ENCODE measurements at places on chromosomes 13 and 19.

- no peak for DNase-seq
Measured at GRCh38 chr13:40186041-40186440, 480.4 kb downstream of the FOXO1 start.

DNA sequence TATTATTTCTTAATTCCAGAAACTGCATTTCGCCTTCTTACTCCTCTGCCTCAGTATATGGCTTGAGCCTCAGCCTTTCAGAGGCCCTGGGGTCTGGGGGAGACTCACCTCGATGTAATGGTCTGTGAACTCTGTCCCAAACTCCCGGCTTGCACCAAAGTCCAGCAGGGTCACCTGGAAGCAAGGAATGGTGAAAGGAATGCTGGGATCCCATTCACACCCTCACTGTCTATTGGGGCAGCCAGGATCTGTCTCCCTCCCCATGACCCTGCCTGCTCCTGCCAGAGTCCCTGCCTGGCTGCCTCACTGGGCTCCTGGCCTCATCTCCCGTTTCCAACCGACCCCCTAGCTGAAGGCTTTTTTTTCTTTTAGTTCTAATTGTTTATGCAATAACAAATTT lies 5.4 kb upstream of the NUMBL start:
- DNase-seq: no peak

GRCh38 chr19:35109395-35110112 lies 6.1 kb upstream of the FXYD3 start:
- DNase-seq: no peak

- DNase-seq: no peak
Measured at GRCh38 chr19:41554907-41555306, 21.1 kb upstream of the CEACAM21 start.

GRCh38 chr19:1253514-1254080 lies 5.2 kb downstream of the MIDN start:
- no peak for DNase-seq

DNA sequence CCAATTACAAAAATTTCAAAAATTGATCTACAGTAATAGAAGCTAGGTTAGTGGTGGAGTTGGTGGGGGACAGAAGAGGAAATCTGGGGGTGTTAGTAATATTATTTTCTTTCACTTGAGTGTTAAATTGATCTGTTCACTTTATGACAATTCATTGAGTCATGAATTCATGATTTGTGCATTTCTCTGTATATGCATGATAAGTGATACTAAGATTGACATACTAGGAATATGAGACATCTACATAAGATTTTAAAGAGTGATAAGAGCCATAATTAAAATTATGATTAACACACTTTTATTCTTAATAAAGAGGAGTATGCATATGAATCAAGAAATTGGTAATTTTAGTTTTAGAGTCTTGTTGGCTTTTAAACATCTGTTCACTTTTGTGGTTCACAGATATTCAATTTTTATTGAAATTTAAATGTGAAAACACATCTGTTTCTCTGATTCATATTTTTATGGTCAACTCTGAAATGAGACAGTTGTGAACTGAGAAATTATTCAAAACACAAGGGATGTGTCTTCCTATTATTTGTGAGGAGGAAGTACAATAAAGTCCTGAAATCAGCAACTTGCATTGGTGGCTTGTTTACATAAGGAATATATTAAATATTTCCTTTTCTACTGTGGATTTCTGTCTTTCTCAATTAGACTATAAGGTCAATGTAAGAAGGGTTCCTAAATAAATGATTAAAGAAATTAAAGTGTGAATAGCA lies 196.5 kb downstream of the ITGBL1 start:
- DNase-seq: no peak

DNA sequence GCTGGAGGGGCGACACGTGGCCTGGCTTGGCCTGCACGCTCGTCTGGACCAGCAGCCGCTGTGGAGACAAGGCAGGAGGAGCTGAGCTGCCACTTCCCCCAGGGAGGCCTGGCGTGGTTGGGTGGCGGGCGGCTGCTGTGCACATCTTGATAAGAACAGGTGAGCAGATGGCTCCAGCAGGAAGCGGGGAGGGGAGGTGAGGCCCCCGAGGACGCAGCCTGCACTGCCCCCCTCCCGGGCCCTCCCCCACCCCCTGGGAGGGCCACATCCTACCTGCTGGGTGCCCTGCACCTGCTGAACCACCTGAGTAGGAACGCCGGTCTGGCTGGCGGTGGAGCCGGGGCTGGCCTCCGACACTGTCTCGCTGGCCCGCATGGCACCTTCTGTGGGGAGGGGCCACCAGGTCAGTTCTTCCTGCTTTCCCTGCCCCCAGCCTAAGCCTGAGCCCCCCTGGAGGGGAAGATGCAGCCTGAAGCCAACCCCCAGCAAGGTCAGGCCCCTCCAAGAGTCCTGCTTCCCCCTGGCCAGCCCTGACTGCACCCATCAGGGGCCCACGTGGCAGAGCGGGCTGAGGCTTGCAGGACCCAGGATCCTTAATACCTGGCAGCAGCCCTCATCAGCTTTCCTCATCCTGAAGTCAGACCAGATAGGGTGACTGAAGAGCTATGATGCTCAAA lies 22.8 kb downstream of the RFX1 start:
- no peak for DNase-seq

DNA sequence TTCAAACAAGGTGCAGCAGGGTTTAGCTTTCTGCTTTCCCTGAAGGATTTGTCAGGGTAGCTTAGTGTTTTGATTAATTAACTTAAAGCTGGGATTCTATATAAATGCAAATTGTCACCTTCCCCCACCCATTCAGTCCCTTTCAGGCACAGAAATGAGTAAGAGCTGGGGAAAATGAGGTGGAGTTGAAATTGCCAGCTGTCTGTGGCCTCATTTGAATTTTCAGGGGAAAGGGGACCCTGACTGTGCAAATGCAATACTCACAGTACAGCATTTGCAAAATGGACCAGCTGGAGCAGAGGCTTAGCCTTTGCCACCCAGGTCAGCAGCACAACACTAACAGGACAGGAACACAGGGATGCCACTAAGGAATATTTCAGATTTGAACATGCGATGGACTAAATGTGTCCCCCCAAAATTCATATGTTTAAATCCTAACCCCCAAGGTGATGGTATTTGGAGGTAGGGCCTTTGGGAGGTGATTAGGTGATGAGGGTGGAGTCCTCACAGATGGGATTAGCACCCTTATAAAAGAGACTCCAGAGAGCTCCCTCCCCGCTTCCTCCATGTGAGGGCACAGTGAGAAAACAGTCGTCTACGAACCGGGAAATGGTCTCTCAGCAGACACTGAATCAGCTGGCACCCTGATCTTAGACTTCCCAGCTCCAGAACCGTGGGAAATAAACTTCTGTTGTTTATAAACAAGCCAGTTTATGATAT lies 59.5 kb upstream of the CYSLTR2 start:
- DNase-seq: no peak

- DNase-seq: no peak
Measured at GRCh38 chr13:113186061-113186900, 22.2 kb downstream of the PCID2 start.

DNA sequence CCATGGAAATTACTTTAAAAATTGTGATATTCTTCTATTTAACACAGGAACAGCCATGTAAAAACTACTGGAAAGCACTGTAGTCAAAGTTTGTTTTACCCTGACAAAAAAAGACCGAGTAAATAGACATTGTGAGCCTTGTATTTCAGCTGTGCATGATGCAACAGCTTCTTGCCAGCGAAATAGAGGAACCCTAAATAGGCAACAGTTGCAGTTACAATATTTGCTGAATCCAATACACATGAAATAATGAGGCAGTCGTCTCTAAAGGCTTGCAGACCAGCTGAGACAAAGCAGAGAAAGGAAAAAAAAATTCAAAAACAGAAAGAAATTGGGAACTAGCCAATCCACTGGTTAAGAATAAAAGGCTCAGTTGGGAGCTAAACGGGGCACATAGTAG lies 1001.1 kb downstream of the OLFM4 start:
- DNase-seq: no peak

DNA sequence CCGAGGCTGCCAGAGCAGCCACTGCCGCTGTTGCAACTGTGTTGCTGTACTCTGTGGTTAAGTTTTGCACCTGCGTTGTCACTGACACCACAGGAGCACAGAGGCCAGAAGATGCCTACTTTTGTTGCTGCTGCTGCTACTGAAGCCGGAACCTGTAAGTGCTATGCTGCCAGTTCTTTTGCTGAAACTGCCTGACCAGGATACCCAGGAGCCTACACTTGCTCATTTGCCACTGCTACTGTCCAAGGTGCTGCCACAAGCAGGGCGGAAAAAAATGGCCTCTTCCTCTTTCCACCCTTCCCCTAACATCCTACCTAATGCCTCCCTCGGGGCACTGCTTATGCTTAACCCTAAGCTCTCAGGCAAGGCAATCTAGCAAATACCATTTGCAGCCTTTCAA lies 29.0 kb upstream of the NBEA start:
- no peak for DNase-seq

DNA sequence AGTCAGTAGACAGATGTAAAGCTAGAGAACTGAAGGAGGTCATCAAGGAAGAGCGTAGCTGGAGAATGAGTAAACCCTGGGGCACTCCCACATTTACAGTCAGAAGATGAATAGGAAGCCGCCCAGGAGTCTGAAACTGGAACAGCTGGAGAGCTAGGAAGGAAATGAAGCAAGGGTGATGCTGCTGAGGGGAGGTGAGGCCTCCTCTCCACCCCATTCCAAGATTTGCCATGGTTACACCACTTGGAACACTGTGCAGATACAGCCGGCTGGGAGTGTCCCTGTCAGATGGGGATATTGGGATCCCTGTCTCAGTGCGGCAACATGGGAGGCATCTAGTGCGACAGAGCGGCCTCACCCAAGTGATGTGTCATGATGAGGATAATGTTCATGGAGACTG lies 51.8 kb upstream of the GPI start:
- no peak for DNase-seq

- peak; percentile 53 for DNase-seq
Measured at GRCh38 chr13:109840201-109840892, 54.0 kb upstream of the IRS2 start.

GRCh38 chr13:111947876-111948275 lies 119.1 kb upstream of the SOX1 start:
- DNase-seq: no peak

DNA sequence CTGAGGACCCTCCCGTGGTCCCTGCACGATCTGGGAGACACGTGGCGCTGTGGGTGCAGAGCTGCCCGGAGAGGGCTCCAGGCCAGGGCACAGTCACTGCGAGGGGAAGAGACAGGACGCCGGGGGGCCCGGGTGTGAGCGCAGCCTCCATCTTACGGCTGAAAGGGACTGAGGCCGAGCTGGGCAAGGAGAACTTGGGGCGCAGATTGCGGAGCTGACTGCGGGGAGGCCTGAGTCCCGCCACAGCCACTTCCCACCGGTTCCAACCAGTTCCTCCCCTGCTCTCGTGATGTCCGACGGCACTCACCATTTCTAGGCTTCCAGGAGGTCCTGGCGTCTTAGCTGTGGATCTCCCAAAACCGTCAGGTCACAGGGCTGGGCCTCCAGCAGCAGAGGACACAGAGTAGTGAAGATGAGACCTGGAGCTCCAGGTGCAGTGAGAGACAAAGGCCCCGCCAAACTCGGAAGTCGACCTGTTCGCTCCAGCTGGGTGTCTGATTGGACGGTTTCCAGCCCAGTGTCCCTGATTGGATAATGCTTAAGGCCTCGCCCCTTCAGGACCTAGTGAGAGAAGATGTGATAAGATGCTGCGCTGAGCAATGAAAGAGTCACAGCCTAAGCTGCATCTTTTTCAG lies 4.8 kb upstream of the ZNF253 start:
- DNase-seq: no peak

DNA sequence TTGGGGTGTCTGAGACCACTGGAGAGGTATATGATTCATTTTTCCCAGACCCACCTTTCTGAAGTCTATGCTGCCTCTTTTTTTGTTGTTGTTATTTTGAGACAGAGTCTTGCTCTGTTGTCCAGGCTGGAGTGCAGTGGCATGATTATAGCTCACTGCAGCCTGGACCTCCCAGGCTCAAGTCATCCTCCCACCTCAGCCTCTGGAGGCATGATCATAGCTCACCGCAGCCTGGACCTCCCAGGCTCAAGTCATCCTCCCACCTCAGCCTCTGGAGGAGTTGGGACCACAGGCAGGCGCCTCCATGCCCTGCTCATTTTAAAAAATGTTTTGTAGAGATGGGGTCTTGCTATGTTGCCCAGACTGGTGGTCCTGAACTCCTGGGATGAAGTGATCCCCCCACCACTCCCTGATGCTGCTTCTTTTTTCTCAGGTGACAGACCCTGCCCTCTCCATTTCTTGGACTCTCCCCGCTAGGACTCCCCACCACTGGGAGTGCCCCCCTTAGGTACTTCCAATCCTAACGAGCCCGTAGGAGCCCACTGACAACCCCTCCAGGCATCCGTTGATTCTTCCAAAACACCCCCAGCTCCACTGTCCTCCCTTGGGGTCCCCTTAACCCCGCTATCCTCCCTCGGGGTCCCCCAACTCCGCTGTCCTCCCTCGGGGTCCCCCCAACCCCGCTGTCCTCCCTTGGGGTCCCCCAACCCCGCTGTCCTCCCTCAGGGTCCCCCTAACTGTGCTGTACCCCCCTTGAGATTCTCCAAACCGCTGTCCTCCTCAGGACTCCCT lies 45.4 kb downstream of the ARHGEF18 start:
- DNase-seq: no peak

DNA sequence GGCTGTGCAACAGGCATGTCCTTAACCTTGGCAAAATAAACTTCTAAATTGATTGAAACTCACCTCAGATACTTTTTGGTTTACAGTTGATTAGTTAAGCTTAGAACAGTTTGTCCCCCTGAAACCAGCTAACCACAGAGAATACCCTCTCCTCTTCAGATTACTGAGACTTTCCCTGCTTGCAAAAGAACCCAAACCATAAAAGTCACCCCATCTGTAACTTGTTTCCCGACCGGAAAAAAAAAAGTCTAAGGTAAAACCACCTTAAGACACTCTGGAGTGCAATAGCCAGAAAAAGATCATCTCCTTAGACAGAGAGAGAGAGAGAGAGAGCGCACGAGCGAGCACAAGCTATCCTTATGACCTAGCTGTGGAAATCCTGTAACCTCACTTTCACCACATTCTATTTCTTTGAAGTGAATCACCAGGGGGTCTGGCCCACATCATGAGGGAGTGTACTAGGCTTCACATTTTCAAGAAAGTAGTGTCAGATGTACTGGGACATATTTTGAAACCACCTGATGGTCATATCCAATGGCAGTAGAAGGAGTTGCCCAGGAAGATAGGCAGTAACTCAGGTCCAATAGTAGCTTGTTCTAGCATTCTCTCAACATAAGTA lies 11.1 kb upstream of the GTF2F2 start:
- DNase-seq: no peak

- DNase-seq: no peak
Measured at GRCh38 chr13:28754698-28755545, 36.2 kb upstream of the SLC46A3 start.

All from fibroblast of skin of left quadriceps (primary cell).